ENCODE measurements at places on chromosomes 3 and 15. TPM values are rescaled to one million over a fixed set of nuclear protein-coding genes. Genes with fewer than 3 reads are reported as not detected.

- H3K36me3 ChIP-seq = no peaks in the 10 kb centered on the region
- no peak overlapping the region for H3K4me3 ChIP-seq
- no peak overlapping the region for H3K27ac ChIP-seq
- peaks cover 3% of the 10 kb centered on the region for H3K4me1 ChIP-seq
- no peaks in the 10 kb centered on the region for H3K27me3 ChIP-seq
- DNase-seq = no peak
Measured at GRCh38 chr3:48826451-48826850, 21.2 kb downstream of the PRKAR2A start.

DNA sequence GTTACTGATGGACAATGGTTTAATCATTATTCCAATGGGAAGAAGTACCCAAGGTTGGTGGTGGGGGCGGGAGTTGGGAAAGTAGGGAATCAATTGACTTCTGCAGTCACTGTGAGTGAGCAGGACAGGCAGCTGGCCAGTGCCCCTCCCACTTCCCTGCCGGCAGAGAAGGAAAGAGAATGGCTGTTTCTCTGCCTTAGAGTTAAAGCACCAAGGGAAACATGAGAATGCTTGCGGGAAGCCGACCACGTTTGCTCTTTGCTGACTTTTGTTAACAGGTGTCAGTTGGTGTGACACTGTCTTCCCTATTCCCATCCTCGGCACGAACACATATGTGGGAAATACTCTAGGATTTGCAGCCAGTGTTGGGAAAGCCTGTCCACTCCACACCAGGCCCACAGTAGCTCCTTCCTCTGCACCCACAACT, 33.5 kb upstream of the MFSD1 start:
- no peak overlapping the region for H3K27ac ChIP-seq
- H3K4me3 ChIP-seq = no peak overlapping the region
- no peaks in the 10 kb centered on the region for H3K27me3 ChIP-seq
- H3K4me1 ChIP-seq = no peaks in the 10 kb centered on the region

DNA sequence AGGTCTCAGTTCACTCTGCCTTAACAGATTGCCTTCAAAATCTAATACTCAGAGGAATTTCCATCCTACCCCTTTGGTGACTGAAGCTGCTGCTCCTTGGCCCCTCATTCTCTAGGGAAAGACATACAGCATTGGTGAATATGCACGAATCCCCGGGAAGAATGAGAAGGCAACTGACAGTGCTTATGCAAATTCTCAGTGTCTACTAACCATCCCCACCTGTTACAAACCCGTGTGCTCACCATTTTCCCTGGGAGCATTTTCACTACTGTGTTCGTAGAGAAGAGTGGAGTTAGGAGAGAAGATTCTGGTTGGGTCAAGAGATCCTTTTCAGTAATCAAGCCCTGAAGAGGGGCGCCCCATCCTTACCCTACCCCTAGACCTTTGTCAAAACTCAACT, 37.7 kb downstream of the SYNM start:
- no peaks in the 10 kb centered on the region for H3K4me1 ChIP-seq
- no peaks in the 10 kb centered on the region for H3K36me3 ChIP-seq
- no peak overlapping the region for H3K4me3 ChIP-seq
- no peak for DNase-seq

- no peaks in the 10 kb centered on the region for H3K27me3 ChIP-seq
- H3K27ac ChIP-seq = no peak overlapping the region
- no peaks in the 10 kb centered on the region for H3K36me3 ChIP-seq
- no peak for DNase-seq
- H3K4me3 ChIP-seq = no peak overlapping the region
- H3K4me1 ChIP-seq = peaks cover 3% of the 10 kb centered on the region
Measured at GRCh38 chr3:22980346-22980745, 222.8 kb upstream of the UBE2E2 start.

CFAP20DC gene
- total RNA-seq = 2.4 TPM

- no peak overlapping the region for H3K4me3 ChIP-seq
- peaks cover 35% of the 10 kb centered on the region for H3K4me1 ChIP-seq
- no peak for DNase-seq
- peaks cover 5% of the 10 kb centered on the region for H3K36me3 ChIP-seq
- H3K27me3 ChIP-seq = no peaks in the 10 kb centered on the region
- no peak overlapping the region for H3K27ac ChIP-seq
Measured at GRCh38 chr3:42515391-42515916, 13.0 kb downstream of the VIPR1 start.

IL5RA gene
- total RNA-seq = not detected

GRCh38 chr15:34582461-34583371, 735 bp downstream of the GOLGA8B start:
- H3K36me3 ChIP-seq = peaks cover 1% of the 10 kb centered on the region
- peaks cover 46% of the 10 kb centered on the region for H3K4me1 ChIP-seq
- peak overlapping the region; percentile 90 for H3K4me3 ChIP-seq
- DNase-seq = peak; percentile 47

DNA sequence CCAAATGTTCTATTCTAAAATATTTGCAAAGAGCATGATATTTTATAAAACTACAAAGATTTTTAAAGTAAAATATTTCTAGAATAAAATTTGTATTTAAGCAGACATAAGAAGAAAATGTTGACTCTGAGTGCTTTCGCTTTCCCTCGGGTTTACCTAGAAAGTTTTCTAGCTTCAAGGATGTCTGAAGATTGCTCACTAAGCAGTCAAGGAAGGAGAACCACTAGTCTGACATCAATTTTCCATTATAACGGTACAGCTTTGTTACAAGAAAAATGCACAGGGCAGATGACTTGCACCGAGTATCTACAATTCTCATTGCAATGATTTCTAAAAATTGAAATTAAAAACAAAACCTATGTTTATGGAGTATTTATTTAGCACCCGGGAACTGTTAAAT, 14.2 kb downstream of the GPR15 start:
- no peak overlapping the region for H3K4me3 ChIP-seq
- peaks cover 2% of the 10 kb centered on the region for H3K27me3 ChIP-seq
- no peaks in the 10 kb centered on the region for H3K36me3 ChIP-seq
- H3K4me1 ChIP-seq = peaks cover 17% of the 10 kb centered on the region
- peak overlapping the region; percentile 44 for H3K27ac ChIP-seq

DNA sequence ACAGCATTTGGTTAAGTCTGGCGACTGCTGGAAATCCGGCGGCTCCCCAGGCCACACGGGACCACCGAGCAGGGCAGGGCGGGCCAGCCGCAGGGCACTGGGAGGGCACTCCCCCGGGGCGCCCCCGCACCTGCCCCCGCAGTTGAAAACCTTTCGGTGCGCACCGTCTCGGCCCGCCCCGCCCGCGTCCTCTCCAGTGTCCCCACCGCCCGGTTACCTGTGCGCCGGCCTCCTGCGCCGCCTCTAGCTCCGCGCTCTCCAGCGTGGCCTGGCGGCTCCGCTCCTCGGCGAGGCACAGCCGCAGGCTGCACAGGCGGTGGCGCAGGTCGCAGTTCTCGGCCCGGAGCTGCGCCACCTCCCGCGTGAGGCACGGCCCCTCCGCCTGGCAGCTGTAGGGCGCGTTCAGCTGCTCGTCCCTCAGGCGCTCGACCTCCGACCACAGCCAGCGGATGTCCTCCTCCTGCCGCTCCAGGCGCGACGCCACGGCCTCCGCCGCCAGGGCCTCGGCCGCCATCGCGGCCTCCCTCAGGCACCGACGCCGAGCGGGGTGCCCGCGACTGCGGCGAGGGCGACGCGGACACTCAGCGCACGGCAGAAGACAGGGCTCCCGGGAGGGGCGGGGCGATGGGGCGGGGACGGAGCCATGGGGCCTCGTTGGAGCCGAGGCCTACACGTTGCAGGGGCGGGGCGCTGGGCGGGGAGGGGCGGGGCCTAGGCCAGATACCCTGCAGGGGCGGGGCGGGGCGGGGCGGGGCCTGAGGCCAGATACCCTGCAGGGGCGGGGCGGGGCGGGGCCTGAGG, at the start of gene TARS3:
TARS3 (minus strand) TSS at position 600 of the 801 bp plus-strand sequence; CDS start at position 514, 86 bp downstream.
- peak within 1 kb of the TSS; percentile 72 for H3K27ac ChIP-seq
- H3K4me3 ChIP-seq = peak within 1 kb of the TSS; percentile 85
- no peaks in the 10 kb centered on the region for H3K27me3 ChIP-seq
- H3K36me3 ChIP-seq = peaks cover 27% of the 10 kb centered on the region
- DNase-seq = peak; percentile 96

GRCh38 chr3:158100681-158101080, 5.5 kb downstream of the SHOX2 start:
- peaks cover 82% of the 10 kb centered on the region for H3K27me3 ChIP-seq
- no peak for DNase-seq
- no peak overlapping the region for H3K27ac ChIP-seq
- peaks cover 39% of the 10 kb centered on the region for H3K4me1 ChIP-seq

DNA sequence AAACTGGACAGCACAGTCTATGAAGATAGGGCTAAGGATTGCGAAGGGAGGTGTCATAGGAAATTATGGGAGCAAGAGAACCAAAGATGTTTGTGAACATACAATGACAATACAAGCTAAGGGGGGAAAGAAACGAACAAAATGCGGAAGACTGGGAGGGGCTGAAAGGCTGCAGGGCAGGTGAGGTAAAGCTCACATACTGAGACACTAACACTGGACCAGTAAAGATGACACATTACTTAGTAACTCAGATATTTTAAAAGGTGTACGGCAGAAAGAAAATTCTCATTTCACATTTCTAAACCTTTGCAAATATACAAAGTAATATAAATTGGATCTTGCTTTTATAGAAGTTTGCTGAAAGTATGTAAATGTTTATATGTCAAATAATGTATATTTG, 10.1 kb downstream of the CLDND1 start:
- peaks cover 35% of the 10 kb centered on the region for H3K36me3 ChIP-seq
- no peaks in the 10 kb centered on the region for H3K27me3 ChIP-seq
- peaks cover 8% of the 10 kb centered on the region for H3K4me1 ChIP-seq
- no peak overlapping the region for H3K4me3 ChIP-seq

DNA sequence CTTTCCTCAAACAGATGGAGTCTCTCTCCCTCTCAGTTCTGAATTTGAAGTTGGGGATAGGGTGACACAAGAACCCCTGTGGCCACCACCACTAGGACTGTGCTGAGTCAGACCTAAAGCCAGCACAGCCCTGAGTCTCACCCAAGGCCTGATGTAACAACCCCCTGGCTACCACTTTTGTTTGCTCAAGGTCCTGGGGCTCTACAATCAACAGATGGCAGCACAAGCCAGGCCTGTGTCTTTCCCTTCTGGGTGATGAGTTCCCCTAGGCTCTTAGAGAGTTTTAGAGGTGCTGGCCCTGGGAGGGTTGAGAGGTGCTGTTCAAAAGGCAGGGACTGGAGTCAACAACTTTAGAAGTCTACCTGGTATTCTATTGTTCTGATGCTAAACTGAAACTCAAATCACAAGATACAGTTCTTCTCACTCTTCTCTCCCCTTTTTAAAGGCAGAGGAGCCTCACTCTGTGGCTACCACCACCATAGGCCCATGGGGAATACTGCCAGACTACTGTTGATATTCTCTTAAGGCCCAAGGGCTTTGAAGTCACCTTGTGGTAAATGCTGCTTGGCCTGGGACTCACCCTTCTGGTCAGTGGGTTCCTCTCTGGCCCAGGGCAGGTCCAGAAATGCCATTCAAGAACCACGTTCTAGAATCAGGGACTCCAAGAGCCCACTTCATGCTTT, 6.5 kb downstream of the OR5K4 start:
- no peak overlapping the region for H3K4me3 ChIP-seq
- H3K27ac ChIP-seq = no peak overlapping the region
- peaks cover 3% of the 10 kb centered on the region for H3K36me3 ChIP-seq
- no peaks in the 10 kb centered on the region for H3K4me1 ChIP-seq
- H3K27me3 ChIP-seq = peaks cover 5% of the 10 kb centered on the region
- peak; percentile 16 for DNase-seq

DNA sequence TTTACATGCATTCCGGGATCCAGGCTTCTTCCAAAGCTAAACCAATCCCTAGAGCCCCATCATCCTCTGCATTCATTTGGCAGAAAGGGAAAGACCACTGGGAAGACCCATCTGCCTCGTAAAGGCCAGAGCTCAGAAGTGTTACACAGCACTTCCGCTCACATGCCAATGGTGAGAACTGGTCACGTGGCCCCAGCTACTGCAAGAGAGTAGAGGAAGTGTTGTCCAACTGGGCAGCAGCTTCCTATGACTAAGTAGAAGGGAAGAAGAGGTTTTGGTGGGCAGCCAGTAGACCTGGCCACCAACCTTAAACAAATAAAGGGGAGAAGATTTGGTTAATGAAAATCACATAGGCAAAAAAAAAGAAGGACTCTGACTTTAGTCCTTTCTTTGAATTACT, 74.4 kb upstream of the PPP2R3A start:
- H3K4me1 ChIP-seq = no peaks in the 10 kb centered on the region
- no peak for DNase-seq
- no peak overlapping the region for H3K4me3 ChIP-seq
- H3K36me3 ChIP-seq = no peaks in the 10 kb centered on the region
- no peaks in the 10 kb centered on the region for H3K27me3 ChIP-seq

GRCh38 chr3:37861620-37862041, at the start of gene CTDSPL:
CTDSPL (plus strand) TSS chr3:37861880; CDS start chr3:37862200, 320 bp downstream.
- H3K4me1 ChIP-seq = peaks cover 18% of the 10 kb centered on the region
- H3K27ac ChIP-seq = no peak within 1 kb of the TSS
- peak within 1 kb of the TSS; percentile 85 for H3K4me3 ChIP-seq
- peaks cover 2% of the 10 kb centered on the region for H3K27me3 ChIP-seq
- no peaks in the 10 kb centered on the region for H3K36me3 ChIP-seq

All from activated naive CD4-positive, alpha-beta T cell treated with anti-CD3 and anti-CD28 coated beads for 36 hours (primary cell).